ENCODE measurements at places on chromosomes 7 and 10.

GRCh38 chr10:3778692-3779157, 6.3 kb downstream of the KLF6 start:
- no peak for DNase-seq

- DNase-seq = no peak
Measured at GRCh38 chr10:69086001-69086509, 1.8 kb upstream of the SRGN start.

GRCh38 chr10:98467506-98468318, 21.0 kb upstream of the HPS1 start:
- DNase-seq = peak; percentile 92

DNA sequence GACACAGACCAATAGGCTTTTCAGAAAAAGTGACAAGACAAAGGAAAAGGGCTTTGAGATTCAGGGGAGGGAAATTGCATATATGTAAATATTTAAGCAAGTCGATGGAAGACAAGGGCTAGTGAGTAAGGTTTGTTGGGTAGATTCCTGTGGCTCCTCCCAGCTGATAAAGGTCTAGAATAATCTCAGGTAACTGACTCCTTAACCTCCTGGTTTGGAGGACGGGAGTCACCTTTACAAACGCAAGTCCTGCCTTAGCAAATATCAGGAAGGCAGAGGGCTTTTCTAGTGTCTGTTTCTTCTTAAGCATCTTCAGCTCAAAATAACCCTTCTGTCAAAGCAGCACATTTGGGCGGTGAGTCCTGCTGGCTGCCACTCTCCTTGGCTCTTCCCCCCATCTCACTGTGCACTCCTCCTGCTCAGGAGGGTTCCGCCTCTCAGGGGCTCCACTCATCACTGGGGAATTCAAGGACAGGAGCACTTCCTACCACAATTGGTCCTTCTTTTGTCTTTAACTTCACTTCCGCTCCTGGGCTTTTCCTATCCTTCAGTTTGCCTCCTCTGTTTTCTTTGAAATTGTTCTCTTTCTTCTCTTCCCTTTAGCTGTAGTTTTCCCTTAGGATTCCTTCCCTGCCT, 496.3 kb upstream of the KLF6 start:
- DNase-seq = no peak

DNA sequence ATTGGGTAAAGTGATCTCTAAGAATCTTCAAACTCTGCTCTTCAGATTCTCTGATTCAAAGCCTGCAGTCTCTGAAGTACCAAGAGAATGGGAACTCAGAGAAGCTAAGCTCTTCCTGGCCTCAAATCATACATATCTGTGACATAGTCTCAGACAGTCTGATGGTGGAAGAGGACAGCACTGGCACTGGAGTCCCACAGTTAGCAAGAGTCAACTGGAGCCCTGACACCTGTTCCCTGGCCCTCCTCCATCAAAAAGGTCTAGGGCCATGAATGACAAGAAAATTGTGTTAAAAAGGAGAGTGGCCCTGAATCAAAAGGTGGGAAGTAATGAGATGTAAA, 37.7 kb downstream of the PRSS2 start:
- no peak for DNase-seq

- no peak for DNase-seq
Measured at GRCh38 chr10:108462005-108462404, 1297.5 kb upstream of the SORCS1 start.

GRCh38 chr7:94335586-94335985, 59.1 kb upstream of the COL1A2 start:
- no peak for DNase-seq
